ENCODE measurements at places on chromosomes 16 and 17.

DNA sequence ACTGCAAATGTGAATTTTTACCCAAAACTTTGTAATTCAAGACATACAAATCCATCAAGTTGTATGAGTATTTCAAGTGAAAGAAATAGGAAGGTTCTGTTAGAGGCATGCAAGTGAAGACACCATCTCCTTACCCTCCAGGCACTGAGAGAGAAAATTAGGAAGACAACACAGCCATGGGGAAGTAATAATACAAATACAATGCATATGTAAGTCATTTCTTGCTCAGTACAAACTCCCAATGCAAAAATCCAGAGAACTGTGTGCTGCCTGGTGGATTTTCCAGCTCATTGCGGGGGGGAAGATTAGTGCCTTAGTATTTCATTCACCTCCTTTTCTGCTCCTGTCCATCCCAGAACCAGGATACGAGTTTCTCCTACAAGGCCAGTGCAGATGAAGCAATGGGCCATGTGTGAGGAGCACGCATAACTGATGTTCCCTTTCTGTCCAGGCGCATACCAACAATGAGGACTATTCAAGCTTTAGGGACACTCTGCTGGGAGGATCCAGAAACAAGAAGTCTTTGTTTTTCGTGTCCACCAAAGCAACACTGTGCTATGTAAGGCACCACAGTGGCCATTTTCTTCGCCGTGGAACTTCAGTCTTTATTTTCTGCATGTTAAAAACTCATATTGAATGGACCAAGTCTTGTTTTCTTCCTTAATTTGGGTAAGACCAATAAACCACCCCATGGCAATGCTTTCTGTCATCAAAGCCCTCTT is 143.7 kb upstream of the RCVRN start:
- no peak for DNase-seq

- DNase-seq: peak; percentile 68
Measured at GRCh38 chr17:66191593-66192377, at the start of gene CEP112. Gene CEP112 (minus strand): TSS chr17:66192133.

DNA sequence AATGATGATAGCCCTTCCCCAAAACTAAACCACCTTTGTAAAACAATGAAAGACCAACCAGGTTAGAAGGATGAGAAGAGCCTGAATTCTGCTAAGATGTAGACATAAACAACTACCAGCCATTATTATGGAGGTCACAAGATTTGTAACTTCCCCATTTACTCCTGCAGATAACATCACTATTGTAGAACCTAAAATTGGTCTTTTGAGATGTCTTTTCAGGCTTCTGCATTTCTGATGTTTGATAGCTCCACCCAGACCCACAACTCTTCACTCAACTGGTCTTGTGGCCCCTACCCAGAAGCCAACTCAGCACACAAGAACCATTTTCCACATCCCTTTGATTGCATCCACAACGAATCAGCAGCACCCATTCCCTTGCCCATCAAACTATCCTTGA is 100.8 kb downstream of the TMEM132E start:
- DNase-seq: no peak

DNA sequence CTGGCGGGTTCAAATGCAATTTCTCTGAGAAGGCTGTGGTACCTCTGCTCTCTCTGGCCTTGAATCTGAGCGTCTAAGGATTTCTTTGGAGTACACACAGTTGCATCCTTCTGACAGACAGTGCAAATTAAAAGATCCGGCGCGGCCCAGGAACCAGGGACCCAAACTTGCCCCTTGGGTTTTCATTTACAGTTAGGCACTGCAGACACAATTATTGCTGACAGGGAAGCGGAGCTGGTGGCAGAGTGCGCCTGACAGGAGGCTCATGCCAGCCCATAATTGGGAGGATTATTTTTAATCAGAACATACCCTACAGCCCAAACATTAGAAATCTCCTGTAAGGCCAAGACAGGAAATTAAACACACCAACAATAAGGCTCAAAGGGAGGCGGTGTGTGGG is 1023.4 kb upstream of the RBFOX1 start:
- DNase-seq: no peak

GRCh38 chr16:49632795-49633184 is 223.1 kb downstream of the ZNF423 start:
- DNase-seq: no peak

GRCh38 chr17:1005361-1005946 is 8.5 kb downstream of the TIMM22 start:
- DNase-seq: no peak

GRCh38 chr16:56630134-56630533 is 2.3 kb upstream of the MT1M start:
- peak; percentile 30 for DNase-seq

GRCh38 chr16:82157836-82158235 is 12.2 kb downstream of the MPHOSPH6 start:
- DNase-seq: no peak

GRCh38 chr16:19305443-19305842 is 19.9 kb downstream of the CLEC19A start:
- no peak for DNase-seq

- DNase-seq: no peak
Measured at GRCh38 chr17:64658931-64659330, 3.2 kb downstream of the SMURF2 start.

DNA sequence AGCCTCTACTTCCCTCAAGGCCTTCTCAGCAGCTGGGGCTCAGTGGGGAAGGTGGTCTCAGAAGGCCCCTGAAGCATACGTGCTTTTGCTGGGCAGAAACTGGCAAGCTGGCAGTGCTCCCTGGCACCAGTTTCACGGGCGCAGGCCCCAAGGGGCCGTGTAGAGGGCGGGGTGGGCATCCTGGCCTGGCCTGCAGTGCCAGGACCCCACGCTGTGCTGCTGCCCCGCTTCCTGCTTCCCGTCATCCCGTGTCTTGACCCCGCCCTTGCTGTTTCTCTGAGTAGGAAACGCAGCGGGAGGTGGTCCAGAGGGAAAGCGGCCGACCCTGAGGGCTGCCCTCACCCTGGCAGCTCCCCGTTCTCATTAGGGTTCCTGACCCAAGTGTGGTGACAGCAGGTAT is 6.8 kb downstream of the CDK5R1 start:
- DNase-seq: no peak

DNA sequence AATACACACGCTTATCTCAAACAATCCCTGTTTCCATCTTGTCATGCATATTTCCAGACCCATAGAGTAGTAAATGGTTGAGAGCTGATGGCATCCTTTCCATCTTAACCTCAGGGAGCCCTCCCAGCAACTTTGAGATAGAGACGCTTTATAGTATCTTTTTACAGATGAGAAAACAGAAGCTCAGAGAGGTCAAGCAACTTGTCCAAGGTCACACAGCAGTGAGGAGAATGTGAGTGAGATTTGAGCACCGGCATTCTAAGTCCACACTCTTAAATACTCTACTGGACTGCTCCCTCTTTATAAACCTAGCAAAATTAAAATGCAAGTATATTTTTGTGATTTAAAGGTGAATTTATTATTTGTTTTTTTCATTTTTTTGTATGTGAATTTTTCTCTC is 19.9 kb upstream of the KCNG4 start:
- DNase-seq: no peak

DNA sequence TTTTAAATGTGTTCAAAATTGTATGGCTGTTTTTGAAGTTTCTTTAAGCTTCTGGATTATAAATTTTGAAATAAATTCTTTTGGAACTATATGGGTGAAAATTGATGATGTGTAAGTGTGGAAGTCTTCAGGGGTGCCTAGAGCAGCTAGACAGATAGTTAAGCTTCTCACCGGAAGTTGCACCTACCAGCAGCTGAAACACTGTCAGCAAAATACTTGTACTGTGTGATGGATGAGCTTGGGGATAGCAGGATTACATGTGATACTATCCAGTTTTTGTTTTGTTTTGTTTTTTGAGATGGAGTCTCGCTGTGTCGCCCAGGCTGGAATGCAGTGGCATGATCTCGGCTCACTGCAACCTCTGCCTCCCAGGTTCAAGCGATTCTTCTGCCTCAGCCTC is 19.7 kb downstream of the RBL2 start:
- DNase-seq: no peak

GRCh38 chr17:48163809-48164208 is 56.2 kb downstream of the SNX11 start:
- no peak for DNase-seq

- no peak for DNase-seq
Measured at GRCh38 chr16:30053376-30054015, 12.1 kb upstream of the ALDOA start.

GRCh38 chr17:61537264-61537771 is 53.7 kb downstream of the NACA2 start:
- DNase-seq: no peak

DNA sequence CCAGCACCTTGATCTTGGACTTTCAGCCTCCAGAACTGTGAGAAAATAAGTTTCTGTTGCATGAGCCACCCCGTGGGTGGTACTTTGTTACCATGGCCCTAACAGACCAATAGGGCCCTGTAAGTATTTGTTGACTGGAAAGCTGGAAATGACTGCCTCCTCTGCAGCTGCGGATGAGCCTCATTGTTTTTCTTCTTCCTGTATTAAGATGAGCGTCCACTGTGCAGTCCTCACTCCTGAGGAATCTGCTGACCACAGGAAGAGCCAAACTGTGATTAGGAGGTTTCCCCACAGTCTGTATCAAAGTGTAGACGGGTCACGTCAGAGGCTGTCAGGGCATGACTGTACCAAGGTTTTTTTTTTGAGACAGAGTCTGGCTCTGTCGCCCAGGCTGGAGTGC is 12.2 kb upstream of the AKTIP start:
- no peak for DNase-seq

Measured in GM18507 (cell line).